NCI-H1694 (cell line): ENCODE measurements at places on chromosomes 7 and 10.

- DNase-seq, result peak; percentile 87
These were observed 23.6 kb upstream of the ADCYAP1R1 start for GRCh38 chr7:31028417-31028992.

GRCh38 chr10:97612386-97612785 is 20.9 kb downstream of the MORN4 start:
- peak; percentile 13 for DNase-seq

DNA sequence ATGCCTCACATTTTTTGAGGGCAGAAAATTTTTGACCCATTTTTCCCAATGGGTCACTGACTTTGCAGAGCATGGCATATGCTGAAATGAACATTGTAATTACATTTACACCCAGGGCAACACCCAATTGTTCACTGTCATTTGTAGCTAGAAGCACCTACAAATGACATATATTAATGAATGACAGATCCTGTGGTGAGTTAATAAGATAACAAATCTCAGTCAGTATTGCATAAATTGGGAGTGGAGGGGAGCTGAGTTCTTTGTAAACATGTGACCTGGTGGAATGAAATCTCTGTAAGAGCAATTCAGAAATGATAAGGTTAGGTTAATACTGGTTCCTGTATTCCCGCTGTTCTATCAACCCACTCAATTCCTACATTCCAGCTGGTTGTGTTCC is 255.1 kb upstream of the LRRN3 start:
- no peak for DNase-seq

- DNase-seq, result no peak
These were observed 636.3 kb downstream of the PARD3 start for GRCh38 chr10:34178756-34179155.

DNA sequence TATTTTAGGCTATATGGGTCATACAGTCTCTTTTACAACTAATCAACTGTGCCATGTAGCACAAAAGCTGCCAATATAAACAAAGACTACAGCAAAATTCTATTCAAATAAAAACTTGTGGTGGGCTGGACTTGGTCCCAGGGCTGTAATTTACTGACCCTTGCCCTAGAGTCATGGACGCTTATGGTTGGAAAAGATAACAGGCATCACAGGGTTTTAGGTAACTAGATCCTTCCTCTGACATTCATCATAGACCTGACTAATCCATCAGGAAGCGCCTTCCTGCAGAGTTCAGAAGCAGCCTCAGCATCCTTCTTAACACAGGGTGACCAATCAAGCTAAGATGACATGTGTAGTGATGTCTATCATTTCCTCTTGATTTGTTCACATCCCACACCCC is 40.2 kb upstream of the GPAM start:
- DNase-seq, result no peak

GRCh38 chr10:50561816-50562215 is 61.9 kb downstream of the SGMS1 start:
- DNase-seq, result peak; percentile 10

- no peak for DNase-seq
These were observed 118.9 kb downstream of the CDH23 start for GRCh38 chr10:71515531-71516172.

DNA sequence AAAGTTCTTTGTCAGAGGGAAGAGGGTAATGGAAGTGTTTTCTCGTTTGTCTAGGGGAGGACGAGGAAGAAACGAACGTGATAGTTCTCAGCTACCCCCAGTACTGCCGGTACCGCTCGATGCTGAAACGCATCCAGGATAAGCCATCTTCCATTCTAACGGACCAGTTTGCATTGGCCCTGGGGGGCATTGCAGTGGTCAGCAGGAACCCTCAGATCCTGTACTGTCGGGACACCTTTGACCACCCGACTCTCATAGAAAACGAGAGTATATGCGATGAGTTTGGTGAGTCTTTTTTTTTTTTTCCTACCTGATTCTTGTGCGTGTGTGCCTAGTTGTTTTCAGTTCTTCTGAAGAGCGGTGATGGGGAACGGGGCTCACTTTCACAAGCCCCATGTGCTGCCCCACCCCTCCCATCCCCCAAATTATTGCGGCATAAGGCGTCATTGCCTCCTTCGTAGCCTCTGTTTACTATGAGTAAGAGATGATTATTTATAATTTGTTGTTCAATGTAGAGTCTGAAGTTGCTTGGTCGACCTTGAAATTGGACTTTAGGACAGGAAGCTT is 98.6 kb downstream of the ARID5B start:
- DNase-seq, result no peak

DNA sequence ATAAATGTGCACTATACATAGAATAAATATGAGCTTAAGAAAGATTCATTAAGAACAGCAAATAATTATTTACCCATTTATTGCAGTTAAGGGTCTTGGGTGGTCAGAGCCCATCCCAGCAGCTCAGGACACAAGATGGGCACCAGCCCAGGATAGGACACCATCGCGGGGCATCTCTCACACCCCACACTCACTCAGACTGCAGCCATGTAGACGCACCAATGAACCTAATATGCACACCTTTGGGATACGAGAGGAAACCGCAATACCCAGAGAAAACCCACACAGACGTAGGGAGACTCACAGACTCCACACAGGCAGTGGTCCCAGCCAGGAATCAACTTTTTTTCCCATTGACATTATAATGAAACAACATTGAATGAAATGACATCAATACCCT is 36.0 kb downstream of the CARD11 start:
- no peak for DNase-seq

DNA sequence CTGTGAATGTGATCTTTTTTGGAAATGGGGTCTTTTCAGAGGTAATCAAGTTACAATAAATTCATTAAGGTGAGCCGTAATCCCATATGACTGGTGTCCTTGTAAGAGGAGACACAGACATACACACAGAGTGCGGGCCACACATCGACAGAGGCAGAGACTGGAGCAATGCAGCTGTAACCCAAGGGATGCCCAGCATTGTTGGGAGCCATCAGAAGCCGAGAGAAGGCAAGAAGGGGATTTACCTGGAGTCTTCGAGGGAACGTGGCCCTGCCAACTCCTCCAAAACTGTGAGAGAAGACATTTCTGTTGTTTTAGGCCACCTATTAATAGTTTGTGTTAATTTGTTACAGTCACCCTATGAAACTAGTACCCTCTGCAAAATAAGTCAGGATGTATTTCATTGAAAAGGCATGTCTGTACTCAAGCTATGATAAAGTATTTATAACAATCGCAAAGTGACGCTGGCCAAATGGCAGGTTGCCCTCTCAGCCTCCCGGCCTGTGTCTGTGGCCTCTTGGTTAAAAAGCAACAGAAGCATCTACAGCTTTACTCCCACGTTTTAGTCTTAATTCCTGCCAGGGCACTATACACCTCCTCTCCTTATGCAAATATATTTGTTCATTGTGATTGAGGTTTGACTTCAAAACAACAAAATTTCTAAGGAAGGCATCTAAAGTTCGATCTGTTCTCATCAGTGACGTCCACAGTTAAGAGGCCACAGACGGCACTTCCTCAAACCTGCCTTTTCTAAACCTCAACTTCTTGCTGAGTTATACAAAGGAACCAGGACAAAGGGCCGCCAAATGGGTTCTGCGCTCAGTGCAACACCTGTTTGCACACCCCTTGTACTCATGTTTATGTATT is 46.8 kb downstream of the HIPK2 start:
- DNase-seq, result no peak

GRCh38 chr7:112898432-112899290 is 108.5 kb upstream of the TMEM168 start:
- DNase-seq, result peak; percentile 59

DNA sequence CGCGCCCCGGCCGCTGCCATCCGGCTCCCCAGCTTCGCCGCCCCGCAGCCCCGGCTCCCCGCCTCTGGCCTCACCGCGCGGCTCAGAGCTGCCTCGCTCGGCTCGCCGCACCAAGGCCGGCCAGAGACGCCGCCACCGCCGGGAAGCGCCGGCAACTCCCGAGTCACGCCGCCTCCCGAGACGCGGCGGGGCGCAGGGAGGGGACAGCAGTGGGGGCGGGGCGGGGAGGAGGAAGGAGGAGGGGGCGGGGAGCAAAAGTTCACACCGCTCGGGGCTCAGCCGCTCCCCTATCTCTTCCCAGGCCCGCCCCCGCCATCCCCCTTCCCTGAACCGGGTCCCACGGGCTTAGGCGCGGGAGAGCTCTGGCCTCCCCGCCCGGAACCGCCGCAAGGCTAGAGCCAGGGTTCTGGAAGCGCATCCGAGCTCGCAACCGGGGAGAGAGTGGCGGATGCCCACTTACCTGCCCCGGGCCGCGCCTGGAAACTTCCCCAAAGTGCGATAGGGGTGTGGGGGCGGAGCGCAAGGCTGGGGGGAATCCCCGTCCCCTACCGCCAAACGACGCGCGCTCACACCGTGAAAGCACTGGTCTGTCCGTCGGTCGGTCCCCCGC is 1.0 kb downstream of the CHST15 start:
- no peak for DNase-seq

GRCh38 chr7:135771961-135772638 is 23.5 kb upstream of the FAM180A start:
- no peak for DNase-seq

GRCh38 chr10:110861930-110862649 is 9.6 kb upstream of the PDCD4 start:
- DNase-seq, result no peak

GRCh38 chr10:14585287-14586193 is 189.2 kb downstream of the FAM107B start:
- DNase-seq, result no peak

DNA sequence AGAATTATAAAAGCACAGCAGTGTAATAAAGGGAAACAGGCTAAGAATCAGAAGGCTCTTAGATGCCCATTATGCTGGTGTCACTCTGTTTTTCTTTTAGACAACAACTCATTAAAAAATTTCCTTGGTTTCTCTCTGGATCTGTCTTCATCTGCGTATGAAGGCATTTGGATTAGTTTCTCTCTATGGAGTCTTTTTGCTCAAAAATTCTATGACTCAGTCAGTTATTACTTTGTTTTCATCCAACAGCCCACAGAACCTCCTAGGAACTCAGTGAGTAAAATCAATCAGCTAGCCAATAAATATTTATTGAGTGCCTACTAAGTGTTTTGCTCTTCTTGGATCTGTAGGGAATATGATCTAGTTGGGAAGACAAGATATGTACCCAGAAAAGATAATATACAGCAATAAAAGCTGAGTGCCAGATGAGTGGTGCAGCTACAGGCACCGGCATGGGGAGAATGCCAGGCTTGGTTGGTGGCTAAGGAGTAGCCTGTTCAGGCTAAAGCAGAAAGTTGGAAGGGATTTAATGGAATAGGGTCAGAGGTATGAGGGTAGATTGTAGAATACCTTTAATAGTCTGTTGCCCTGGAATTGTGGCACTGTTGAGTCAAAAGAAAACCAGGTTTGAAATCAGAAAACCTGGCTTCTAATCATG is 156.2 kb downstream of the LRRC4 start:
- DNase-seq, result no peak

GRCh38 chr10:130401860-130402765 is 265.9 kb downstream of the GLRX3 start:
- no peak for DNase-seq

DNA sequence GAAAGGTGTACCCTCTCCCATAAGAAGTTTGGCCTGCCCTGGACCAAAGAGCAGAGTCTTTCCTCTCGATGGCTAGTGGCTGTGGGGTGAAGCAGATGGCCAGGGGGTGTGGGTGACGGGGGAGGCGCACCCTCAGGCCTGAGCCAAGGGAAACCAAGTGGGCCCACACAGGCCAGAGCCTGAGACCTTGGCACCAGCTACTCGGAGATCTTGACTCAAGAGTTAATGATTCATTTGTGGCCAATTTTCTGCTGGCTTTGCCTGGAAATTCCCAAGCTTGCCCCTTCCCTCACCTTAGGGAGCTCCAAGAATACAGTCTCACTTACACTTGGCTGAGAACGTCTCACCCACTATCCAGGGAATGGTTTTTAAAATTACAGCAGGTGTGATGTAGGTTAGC is 42.7 kb downstream of the ZMIZ1 start:
- no peak for DNase-seq

- DNase-seq, result no peak
These were observed 96.1 kb downstream of the PAXIP1 start for GRCh38 chr7:154906736-154907355.

- no peak for DNase-seq
These were observed 84.2 kb upstream of the KIF5B start for GRCh38 chr10:32140403-32140802.

DNA sequence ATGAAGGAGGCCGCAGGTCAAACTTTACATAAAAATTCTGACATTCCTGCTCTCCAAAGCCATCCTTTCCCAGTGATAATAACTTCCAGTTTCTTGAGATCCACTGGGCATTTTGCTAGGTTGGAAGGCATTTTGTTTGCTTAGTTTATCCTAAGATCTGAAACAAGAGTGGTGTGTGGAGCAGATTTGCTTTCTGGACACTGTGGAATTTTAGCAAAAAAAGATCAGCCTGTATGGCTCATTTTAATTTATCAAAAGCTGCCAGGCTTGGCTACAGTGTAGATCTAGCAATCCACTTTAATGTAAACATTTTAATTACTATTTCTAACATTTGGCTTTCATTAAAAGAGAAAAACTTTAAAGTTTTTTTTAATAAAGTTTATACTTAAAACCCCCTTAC is 124.8 kb downstream of the SAMD9 start:
- DNase-seq, result no peak

GRCh38 chr10:124849111-124849773 is 47.6 kb downstream of the ABRAXAS2 start:
- no peak for DNase-seq

GRCh38 chr10:552679-553078 is 136.8 kb downstream of the DIP2C start:
- no peak for DNase-seq

DNA sequence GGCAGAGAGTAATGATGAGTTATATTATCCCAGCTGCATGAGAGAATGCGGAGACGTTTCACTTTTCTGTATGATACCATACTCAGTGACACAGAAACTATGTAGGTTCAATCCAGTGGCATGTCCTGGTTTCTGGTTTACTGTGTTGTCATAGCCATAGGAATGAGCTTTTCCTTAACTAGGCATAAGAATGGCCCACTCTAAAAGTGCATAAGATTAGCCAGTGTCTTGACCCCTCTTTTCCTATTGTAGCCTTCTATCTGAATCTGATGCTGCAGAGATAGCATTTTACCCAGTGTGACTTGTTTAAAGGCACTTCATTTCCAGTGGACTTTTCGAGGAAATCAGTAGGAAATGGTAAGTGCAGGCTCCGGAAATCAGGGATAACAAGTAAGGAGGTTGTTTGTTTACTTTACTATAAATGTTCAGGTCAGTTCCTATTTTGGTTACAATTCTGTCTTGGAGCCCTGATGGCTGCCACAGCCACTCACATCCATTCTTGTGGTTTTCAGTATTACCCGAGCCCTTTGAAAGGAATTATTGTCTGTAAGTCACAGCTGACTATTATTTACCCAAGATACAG is 70.5 kb downstream of the SEMA3A start:
- DNase-seq, result no peak

GRCh38 chr10:11667756-11668155 is 56.3 kb upstream of the USP6NL start:
- DNase-seq, result no peak

DNA sequence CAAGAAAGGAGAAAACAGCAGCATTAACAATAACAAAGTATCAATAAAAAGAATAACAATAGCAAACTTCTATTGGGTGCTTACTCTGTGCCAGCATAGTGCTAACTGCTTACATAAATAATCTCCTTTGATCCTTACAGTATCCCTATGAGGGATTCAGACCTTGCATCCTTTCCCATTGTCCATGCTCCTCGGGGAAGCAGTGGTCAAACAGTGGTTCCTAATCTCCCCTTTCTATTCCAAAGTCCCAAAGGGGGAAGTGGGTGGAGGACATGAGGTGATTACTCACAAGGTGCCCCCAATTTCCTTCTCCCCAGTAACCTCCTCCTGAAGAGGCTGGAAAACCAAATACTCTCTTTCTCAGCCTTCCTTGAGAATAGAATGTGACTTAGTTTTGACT is 22.0 kb upstream of the MSMB start:
- no peak for DNase-seq

- no peak for DNase-seq
These were observed 14.8 kb downstream of the MYL10 start for GRCh38 chr7:101614098-101614938.
